ENCODE measurements at places on chromosomes 12 and 14.
A peak's percentile ranks its signal among the peaks of the same experiment; 100 is the strongest.

- no peak for DNase-seq
Observed at GRCh38 chr14:64943556-64943955, 1.0 kb upstream of the GPX2 start.

GRCh38 chr14:22505697-22506377 is 83.2 kb downstream of the DAD1 start:
- DNase-seq, result peak; percentile 68

DNA sequence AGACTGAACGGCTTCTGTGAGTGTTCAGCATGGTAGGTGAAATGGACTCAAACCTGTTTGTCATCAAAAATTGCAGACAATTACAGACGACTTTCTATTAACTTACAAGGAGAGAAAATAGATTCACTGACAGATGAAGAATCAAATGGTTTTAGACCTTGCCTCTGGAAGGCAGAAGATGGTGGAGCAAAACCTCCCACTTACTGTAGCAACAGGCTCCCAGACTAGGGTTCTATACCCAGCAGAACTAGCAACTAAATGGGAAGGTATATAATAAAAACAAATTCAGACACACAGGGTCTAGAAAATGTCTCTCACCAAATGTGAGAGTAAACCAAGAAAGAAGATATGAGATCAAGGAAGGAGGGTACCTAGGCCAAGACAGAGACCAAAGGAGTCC is 36.8 kb downstream of the RNF34 start:
- DNase-seq, result no peak

- DNase-seq, result no peak
Observed at GRCh38 chr12:132213359-132214160, 69.3 kb downstream of the NOC4L start.

- no peak for DNase-seq
Observed at GRCh38 chr12:1607940-1608712, 13.7 kb upstream of the FBXL14 start.

GRCh38 chr12:124248941-124249825 is 45.7 kb upstream of the RFLNA start:
- no peak for DNase-seq

- DNase-seq, result no peak
Observed at GRCh38 chr12:46524778-46525177, 152.2 kb upstream of the SLC38A2 start.

- DNase-seq, result no peak
Observed at GRCh38 chr12:110020956-110021355, 21.7 kb downstream of the ANKRD13A start.

- no peak for DNase-seq
Observed at GRCh38 chr12:115146453-115146852, 462.5 kb upstream of the TBX3 start.

All from GM06990 (cell line).